ENCODE measurements at places on chromosomes 4 and X.
A peak's percentile ranks its signal among the peaks of the same experiment; 100 is the strongest.

DNA sequence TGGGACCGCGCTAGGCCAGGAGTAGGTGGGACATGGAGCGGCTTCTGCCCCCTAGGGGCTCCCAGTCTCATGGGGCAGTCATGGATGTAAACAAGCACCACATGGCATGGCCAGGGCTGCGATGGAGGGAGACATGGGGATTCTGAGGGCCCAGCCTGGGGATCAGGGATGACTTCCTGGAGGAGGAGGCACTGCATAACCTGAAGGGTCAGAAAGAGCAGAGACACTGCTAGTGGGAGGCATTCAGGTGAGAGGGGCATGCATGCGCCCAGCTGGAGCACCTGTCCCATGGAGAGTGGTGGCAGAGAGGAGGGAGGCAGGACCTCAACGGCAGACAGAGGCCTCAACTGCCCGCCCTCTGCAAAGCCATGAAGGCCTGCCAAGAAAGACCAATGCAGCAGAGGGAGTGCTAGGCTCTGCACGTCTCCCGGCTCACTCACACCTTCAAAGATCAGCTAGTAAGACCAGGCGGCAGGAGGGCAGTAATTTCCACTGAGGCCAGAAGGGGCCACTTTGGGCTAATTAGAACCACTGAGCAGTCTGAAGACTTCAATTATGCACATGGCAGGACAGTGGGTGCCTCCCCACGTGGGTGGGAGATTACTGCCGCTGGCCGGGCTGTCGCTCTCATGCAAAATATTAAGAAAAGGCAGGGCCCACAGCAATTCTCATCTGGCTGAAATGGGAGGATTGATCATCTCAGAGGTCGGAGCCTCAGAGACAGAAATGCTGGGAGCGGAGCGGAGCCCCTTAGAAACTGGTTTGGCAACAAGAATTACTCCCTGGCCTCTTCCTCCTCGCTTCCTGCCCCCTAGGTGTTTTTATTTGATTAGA, 69.6 kb downstream of the PPP2R2C start:
- DNase-seq, result no peak

DNA sequence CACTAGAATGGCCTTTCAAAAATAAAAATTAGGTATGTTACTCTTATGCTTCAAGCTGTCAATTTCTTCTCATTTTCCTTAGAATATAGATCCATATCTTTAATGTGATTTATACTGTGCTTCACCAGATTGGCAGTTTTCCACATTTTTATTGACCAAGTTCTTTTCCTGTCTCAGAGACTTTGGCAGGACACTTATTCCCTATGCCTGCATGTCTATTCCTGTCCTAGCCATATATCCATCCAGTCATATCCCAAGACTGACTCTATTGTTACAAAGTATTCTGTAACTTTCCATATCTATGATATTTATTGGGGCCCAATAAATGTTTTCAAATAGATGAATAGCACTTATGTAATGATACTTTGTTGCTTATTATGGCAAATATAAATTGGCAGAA, 450.7 kb downstream of the GASK1B start:
- no peak for DNase-seq

DNA sequence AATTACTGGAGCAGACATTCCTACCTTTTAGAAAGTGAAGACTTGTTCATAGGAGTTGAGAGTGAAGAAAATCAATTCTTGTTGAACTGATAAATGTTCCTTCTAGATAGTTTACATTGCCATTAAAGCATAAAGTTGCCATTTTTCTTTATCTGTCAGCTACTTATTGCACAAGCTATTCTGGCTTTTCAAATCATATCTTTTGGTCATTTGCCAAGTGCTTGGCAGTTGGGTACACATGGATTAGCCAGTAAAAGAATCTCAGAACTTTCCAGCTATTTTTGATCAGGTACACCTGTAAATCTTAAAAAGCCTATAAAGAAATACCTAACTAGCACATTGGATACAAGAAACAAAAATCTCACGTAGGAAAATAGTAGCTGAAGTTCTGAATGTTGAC, 56.4 kb upstream of the PNPLA4 start:
- DNase-seq, result no peak

DNA sequence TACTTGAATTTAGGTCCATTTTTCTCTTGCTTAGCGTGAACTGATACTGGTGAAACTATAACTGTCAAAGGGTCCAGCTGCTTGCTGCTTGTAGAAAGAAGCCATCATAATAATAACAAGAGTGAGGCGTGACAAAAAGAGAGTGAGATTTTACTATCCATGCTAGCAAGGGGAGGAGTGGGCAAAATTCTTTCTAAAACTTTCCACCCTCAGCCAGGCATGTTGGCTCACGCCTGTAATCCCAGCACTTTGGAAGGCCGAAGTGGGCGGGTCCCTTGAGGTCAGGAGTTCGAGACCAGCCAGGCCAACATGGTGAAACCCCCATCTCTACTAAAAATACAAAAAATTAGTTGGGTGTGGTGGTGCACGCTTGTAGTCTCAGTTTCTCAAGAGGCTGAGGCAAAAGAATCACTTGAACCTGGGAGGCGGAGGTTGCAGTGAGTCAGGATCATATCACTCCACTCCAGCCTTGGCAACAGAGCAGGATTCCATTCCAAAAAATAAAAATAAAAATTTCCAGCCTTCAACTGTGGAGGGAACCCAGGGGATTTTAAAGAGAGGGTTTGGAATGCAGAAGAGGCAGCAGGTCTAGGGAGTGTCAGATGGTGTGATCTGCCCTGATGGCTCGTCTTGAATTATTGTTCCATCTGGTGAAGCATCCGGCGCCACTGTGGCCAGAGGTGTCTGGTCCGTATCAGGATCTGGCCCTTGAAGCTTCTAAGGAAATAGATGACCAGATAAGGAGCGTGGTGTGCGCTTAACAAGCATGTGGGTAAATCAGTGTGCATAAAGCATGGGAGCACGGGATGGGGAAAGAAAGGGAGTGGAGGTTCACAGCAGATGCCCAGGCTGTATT, 51.8 kb downstream of the LRP2BP start:
- no peak for DNase-seq

DNA sequence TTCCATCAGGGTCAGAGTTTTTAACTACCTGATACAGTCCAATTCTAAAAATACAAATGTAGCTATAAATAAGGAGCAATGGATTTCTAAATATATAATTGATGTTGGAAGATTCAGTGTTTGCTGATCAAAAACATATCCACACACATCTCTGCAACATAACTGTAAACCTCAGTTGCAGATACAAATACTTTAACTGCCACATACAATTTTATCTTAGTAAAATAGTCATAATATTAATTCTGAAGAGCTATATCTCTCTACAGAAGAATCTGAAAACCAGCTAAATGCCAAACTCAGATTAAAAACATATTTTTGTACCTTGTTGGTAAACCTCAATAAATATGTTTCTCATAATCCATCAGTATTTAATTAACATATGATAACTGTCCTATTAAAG, 674.3 kb upstream of the INTU start:
- DNase-seq, result no peak

DNA sequence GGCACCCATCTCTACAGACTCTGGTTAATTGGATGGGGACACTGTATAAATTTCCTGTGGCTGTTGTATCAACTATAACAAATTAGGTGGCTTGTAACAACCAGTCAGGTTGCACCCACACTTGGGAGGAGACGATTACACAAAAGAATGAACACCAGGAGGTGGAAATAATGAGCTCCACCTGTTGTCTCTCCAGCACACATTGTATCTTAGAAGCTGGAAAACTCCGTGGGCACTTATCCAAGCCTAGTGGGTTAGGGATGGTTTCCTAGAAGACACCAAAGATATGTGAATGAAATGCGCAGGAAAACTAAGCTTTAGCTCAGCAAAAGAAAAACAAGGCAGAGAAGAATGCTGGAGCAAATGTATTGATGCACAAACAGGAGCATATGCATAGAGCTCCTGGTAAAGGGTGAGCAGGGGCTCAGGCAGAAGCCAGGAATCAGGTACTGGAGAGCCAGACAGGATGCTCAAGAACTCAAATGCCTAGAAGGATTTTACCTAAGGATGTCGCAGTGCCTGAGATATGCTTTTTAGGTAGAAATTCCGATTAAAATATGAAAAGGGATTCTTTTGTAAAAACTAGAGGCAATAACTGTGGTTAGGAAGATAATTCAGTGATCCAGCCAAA, 111.7 kb downstream of the GALNTL6 start:
- DNase-seq, result no peak

GRCh38 chr4:87840149-87840548, 7.4 kb downstream of the MEPE start:
- DNase-seq, result no peak

- DNase-seq, result no peak
These were observed 34.4 kb upstream of the EFNB1 start for GRCh38 chrX:68794461-68794860.

DNA sequence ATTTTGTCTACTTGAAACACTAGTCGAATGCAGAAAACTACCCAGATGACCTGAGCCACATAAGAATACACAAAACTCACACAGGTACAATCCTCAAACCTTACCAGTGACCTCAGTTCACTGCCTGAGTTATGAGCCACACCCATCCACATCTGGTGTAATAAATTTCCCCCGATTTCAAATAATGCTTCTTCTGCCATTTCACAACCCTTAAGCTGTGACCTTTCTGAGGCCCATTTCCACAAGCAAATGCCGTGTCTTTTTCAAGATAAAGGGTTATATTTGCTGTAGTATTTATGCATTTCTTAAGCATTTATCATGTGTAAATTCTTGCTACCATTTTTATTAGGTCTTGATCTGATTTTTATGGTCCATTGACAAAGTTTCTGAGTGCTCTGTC, 1.8 kb upstream of the ARHGEF38 start:
- no peak for DNase-seq

DNA sequence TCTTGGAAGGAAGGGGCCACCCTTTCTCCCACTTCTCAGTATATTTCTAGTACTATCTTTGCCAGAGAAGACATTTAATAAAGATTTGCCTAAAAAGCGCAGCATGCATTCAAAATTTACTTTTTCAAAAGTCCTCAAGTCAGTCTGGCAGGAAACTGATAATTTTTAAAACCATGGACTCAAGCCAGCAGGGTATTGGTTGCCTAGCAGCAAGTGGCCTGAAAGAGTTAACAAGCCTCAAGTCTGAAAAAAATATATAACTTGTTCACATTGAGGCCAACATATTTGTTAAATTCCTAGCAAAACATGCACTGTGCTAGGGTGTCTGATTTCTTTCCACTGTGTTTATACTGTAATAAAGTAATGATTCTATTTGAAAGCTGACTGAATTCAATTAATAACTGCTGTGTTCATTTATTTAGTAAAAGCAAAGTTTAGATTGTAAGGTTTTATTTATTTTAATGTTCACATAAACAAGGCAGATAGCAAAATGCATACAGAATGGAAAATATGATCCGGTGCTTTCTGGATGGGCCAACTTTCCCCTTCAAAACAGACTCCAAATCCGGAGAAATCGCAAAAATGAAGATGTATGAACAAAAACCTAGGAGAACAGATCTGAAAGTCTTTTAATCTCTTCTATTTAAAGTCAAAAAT, 218.5 kb upstream of the FGF13 start:
- DNase-seq, result no peak

GRCh38 chr4:24781999-24782745, 13.2 kb upstream of the SOD3 start:
- no peak for DNase-seq

DNA sequence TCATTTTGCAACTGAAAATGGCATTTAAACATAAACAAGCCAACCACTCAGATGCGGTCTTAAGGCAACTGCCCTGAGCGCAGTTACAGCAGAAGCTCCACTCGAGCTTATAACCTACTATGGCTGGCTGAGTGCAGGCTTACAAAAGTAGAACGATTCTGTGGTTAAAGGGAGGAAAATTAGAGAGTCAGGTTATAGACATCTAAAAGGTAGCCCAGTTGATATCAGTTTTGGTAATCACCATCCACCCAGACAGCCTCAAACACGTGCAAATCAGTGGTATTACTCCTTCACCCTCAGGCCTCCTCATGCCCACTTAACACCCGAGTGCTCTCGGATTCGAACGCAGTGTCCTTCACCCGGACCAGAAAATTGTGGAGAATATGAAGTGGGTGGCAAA, 3.1 kb downstream of the LEF1 start:
- no peak for DNase-seq

- no peak for DNase-seq
These were observed 9.8 kb upstream of the ANXA5 start for GRCh38 chr4:121706595-121707021.

GRCh38 chr4:87531621-87532020, 2.4 kb upstream of the SPARCL1 start:
- no peak for DNase-seq

- no peak for DNase-seq
These were observed 8.8 kb downstream of the STK26 start for GRCh38 chrX:132031867-132032266.

- no peak for DNase-seq
These were observed 14.8 kb downstream of the NDNF start for GRCh38 chr4:121057466-121057922.

DNA sequence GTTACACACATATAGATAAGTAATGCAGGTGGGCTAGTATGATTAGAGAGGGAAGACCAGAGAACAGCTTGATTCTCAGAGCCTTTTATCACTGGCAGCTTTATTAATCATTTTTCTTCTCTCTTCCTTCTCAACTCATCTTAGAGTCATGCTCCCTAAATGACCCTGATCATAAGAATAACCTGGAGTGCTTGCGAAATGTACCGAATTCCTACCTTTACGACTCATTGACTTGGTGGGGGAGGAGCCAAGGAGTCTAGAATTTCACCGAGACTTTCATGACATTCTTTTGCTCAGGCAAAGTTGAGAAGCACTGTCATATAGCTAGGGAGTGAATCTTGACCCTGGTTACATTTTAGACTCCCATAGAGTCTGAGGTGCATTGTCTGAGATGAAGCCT, 298.9 kb upstream of the PUDP start:
- no peak for DNase-seq

- DNase-seq, result peak; percentile 22
These were observed 9.6 kb upstream of the TMA16 start for GRCh38 chr4:163484906-163485305.

DNA sequence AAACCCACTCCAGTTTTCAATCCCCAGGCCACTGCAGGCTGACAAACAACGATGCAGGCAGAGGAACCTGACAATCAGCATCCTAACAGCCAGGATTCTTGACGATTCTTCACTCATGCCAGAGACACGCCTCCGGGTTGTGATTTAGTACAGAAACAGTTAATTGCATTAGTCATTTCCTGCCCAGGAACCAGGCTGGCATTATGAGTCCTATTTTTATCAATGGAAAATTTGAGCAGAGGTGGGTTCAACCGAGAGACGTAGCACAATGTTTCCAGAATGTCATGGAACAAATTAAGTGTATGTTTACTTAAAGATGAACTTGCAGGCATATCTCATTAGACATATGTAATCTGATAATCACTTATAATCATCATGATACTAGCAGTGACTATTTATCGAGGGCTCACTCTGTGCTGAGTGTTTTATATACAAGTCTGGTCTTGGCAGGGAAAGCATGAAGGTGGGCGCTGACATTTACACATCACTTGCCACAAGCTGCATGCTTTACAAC, 159.7 kb downstream of the NSUN7 start:
- no peak for DNase-seq

- DNase-seq, result no peak
These were observed 144.4 kb upstream of the GATB start for GRCh38 chr4:151905197-151905596.

All from stimulated activated CD8-positive, alpha-beta memory T cell treated with anti-CD3 and anti-CD28 coated beads, Interleukin-7, amount 100 ng/mL, for 24 hours (primary cell).